GM03348 (cell line): ENCODE measurements at places on chromosomes 2 and 18.
A peak's percentile ranks its signal among the peaks of the same experiment; 100 is the strongest.

GRCh38 chr2:63875559-63876245, 34.0 kb downstream of the UGP2 start:
- peak; percentile 13 for DNase-seq

- peak; percentile 60 for DNase-seq
These were observed 96.2 kb upstream of the HAAO start for GRCh38 chr2:42888321-42889245.

- DNase-seq = peak; percentile 92
These were observed 13.8 kb downstream of the MLPH start for GRCh38 chr2:237500681-237501424.

- no peak for DNase-seq
These were observed 518.2 kb upstream of the RAB12 start for GRCh38 chr18:8091035-8091434.

DNA sequence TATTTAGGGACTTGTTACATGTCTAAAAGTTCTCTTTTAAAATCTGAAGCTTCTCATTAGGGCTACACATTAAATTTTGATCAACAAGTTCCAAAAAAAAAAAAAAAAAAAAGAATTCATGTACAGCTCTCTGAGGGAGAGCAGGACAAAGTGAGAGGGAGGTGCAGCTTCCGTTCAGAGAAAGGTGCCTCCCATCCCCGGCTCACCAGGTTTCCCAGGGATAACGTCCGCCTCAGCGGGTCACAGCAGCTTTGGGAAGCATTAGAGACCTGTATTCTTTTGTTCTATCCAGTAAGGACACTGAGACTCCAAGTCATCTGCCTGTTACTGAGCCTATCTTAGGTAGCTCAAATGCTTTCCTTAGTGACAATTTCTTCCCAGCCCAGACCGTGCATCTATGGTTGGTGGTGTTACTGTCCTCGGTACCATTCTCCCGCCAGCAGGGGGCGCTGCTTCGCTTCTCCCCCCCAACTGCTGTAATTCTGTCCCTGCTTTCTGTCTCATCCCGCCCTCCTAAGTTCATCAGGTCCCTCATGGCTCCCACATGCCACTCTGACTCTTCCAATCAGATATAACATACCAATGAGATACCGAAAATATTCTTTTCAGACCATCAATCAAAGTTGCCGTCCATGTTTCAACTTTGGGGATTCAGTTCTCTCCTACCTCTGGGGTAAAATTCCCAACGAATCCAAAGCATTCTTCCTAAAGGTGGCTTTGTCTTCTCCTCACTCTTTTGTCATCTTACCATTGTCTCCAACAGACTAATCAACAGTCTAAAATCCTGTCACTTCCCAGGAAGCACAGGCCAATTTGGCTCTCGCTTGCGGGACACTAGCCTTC, 466.5 kb downstream of the METTL4 start:
- peak; percentile 85 for DNase-seq

GRCh38 chr2:114108824-114109416, 219.0 kb downstream of the ACTR3 start:
- no peak for DNase-seq

DNA sequence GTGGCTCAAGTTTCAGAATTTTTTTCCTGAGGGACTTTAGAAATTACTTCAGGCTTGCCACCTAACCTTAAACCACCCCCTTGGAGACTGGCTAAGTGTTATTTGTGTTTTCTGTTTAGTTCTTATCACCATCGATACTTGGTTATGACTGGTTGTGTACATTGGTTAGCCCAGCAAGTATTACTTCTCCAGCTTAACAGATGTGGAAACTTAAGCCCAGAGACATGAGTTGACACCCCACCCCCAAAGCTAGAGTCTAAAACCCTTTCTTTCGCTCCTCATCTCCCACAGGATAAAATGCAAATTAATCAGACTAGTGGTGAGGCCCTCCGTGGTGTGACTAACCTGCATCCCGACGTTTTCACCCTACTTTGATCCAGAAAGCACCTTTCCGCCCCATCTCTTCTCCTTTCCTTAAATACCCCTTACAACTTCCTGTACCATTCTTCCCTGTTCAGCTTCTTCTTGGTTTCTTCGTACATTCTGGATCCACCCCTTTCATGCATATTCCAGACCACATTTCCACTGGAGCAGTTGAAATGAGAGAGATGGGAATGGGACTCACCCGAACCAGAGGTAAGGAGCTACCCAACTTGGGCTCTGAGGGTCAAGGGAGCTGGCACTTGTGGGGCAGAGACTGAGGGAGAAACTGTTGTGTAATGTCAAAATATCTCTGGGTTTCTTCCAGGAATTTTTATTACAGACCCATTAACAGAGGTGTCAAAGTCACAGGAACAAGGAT, 819 bp upstream of the MAP3K2 start:
- no peak for DNase-seq

DNA sequence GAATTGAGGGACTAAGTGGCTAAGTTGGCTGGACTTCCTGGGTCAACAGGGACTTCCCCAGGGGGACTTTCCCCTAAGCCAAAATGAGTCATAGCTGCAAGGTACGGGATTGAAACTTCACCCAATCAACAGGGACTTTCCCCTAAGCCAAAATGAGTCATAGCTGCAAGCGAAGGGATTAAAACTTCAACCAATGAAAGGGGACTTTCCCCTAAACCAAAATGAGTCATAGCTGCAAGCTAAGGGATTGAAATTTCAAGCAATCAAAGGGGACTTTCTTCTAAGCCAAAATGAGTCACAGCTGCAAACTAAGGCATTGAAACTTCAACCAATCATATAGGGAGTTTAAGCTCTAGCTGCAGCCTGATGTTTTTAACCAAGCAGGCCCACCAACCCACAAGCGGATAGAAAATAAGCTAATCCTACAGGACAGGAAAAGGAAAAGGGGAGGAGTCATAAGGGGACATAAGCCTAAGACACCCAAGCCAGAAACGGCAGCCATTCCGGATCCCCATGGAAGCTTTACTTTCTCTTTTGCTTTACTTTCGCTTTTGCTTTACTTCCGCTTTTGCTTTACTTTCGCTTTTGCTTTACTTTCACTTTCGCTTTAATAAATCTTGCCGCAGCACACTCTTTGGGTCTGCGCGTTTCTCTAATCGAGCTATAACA, 1375.4 kb upstream of the CELF4 start:
- no peak for DNase-seq

DNA sequence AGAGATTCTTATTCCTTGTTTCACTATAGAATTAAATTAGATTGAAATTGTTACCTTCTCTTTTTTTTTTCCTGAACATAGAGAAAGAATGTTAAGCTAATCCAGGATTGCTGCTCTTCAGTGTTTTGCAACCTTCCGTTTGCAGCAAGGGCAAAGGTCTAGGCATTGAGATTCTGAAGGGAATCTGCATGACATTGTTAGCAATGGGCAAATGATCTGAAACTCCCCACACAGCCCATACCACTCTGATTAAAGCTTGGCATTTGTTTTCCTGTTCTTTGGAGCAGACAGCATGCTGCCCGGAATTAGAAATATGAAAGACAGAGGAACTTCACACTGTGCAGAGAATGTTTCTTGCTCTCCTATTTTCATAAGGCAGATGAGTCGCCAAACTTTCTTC, 551.8 kb downstream of the SOCS6 start:
- DNase-seq = no peak

DNA sequence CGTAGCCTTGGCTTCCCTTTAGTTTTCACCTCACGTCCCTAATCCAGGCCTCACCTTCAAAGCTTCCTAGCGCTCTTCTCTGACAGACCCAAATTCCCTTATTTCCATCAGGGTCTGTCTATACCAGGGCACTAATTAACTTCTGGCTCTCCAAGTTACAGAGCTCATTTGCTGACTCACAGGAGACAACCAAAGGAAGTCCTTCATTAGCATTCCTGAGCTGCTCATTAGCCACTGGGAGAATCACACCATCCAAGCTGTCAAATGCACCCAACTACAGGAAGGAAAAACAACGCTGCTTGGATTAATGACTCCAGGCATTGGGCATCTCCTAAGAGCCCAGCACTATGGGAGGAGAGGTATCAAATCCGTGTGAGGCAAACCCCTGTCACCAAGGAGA, 109.8 kb upstream of the ALK start:
- no peak for DNase-seq

GRCh38 chr2:232898592-232899543, 28.8 kb downstream of the SNORC start:
- peak; percentile 37 for DNase-seq

DNA sequence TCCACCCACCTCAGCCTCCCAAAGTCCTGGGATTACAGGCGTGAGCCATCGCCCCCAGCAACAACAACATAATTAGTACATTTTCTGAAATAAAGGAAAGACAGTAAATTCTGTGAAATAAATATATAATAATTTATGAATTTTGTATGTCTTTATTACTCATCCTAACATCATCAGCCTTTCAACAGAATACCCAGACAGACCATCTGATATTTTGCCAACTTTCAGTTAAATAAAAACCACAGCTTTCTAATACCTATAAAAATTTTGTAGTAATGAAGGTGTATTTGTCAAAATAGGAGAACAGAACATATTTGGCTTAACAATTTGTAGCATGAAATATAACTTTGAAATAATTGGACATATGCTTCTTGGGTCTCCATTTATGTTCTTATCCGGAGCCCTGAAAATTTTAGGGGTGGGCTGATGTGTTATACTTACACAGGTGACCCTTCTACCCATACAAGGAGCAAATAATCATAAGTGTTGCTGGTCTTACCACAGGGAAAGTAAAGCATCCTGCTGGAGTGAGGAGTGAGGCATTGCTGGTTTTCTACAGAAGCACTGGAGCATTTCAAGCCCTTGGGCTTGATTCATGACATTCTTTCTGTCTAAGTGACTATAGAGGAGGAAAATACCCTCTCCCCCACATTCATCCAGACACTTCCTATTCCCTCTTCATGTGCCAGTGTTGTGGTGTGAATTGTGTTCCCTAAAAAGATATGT, 99.3 kb downstream of the SPOPL start:
- no peak for DNase-seq

DNA sequence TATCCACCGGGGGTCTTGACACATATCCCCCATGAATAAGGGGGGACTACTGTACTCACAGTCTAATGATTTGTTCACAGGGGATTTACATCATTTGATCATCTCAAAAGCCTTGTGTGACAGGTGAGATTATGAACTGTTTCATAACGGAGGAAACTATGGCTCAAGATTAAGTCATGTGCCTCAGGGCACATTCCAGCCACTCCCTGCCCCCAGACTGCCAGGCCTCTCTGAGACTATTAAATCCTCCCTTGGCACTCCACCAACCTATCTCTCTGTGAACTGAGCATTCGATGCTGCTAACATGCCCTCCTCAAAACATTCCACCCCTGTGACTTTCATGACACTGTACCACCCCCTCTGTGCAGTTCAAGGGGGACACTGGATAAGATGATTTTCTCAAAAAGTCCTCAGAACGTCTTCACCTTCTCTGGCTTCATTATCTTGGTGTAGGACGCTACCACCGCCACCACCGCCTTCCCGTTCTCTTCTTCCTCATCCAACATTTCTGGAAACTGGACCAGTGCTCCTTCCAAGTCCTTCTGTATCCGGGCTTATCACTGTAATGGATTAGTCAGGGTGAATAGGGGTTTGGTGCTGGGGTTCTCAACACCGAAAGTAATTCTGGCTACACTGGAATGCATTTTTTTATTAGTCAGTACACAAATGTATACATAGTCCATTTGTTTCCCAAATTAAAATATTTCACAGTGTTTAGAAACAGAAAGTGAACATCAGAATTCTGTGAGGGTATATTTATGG, 169.6 kb downstream of the KCNS3 start:
- peak; percentile 69 for DNase-seq

DNA sequence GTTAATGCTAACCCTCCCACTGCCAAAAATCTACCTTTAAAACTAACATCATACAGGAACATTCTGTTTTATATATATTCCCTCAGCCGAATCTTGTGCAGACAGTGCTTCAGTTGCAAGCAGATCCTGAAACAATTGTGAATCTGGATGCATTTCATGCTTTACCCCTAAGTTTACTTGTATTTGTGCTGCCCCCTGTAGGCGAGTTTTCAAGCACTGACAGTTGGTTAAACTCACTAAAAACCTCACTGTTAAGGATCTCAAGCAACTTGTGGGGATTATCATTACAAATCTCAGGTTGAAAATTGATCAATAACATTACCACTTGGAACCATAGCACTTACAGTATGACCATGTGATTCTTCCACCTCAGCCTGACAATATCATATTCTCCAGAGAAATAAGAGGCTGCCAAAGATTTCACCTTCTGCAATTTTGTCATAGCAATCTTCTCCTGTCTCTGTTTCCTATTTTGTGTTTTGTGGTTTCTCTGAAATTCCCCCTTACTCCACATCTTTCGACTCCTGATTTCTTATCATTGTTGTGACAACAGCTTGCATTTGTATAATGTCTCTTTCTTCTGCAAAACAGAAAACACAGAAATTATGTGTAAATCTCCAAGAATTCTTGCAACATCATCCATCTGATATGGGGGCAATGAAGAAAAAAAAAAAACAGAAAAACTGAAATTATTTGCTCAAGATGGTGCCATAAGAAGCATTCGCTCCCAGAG, 354.6 kb upstream of the SETBP1 start:
- DNase-seq = peak; percentile 46

DNA sequence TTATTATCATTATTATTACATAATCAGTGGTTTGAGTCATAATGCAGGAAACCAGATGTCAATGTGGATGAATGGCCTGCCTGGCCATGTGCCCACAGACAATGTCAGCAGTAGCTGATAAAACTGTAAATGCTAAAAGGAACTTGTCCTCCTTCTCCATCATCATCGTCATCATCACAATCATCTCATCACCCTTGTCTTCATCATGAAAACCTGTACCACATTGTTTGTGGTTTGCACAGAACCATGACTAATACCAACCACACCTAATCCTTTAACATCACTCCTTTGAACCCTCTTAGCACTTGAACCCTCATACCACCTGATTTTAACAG, 96.0 kb downstream of the HNMT start:
- peak; percentile 39 for DNase-seq

DNA sequence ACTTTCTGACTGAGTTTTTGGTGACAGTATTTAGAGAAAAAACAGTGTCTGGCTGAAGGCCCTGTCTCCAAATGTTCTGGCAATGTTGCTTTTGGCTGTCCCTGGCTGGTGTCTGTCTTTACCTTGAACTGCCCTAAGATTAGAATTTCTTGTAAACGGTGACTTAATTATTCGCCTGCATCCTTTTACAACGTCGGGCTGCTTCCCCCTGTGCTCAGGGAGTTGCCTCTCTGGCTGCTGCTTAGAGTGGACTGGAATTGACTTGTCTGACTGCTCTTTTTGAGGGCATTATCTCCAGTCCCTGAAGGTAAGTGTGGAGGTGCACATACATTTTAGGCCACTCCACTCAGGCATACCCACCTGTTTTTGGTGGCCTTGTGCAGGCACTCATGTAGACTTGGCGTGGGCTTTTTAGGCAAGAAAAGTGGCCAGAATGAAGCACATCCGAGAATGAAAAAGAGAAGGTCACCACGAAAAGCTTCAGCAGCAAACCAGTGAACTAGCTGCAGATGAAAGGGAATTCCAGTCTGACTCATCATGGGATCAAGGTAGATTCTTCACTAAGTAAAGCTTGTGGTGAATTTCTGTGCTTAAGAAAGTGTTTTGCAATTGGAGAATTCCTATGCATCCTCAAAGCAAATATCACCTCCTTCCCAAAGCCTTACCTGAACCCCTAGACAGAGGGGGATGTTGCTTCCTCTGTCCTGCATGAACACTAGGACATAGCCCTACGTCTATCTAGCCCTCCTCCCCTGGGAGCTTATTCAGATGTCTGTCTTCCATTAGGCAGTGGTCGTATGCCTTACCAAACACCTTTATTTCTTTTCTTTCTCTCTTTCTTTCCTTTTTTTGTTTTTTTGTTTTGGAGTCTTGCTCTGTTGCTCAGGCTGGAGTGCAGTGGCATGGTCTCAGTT, 230.3 kb upstream of the TRIB2 start:
- DNase-seq = no peak
